Cardiac muscle cell (in vitro differentiated cells and primary cell): ENCODE measurements at places on chromosomes 3 and 15. TPM values are rescaled to one million over a fixed set of nuclear protein-coding genes. Genes with fewer than 3 reads are reported as not detected.
A peak's percentile ranks its signal among the peaks of the same experiment; 100 is the strongest.

DNA sequence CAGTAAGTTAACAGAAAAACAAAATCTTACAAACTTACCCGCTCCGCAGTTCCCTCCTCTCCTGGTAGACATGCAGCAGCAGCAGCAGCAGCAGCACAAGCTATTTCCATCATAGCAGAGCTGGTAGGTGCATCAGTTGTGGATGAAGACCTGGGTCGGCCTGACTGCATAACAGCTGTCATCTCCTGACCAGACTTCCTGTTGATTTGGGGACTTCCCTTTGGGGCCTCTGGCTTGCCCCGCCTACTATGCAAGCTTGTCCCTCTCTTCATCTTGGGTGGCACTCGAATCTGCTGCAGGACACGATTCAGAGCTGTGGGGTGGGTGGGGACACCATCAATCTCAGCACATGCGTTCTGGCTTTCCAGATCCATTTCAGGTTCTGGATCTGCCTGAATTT is 65.7 kb downstream of the TMCC1 start:
- H3K4me1 ChIP-seq: no peaks in the 10 kb centered on the region
- no peak overlapping the region for H3K27ac ChIP-seq
- peaks cover 3% of the 10 kb centered on the region for H3K36me3 ChIP-seq
- H3K4me3 ChIP-seq: no peak overlapping the region
- H3K27me3 ChIP-seq: no peaks in the 10 kb centered on the region
- no peak for DNase-seq

GRCh38 chr3:130516645-130517512 is at the start of gene COL6A6:
COL6A6 (plus strand) TSS chr3:130517177; CDS start chr3:130560365, 43,188 bp downstream.
- peaks cover 96% of the 10 kb centered on the region for H3K27me3 ChIP-seq
- H3K36me3 ChIP-seq: no peaks in the 10 kb centered on the region
- DNase-seq: peak; percentile 4
- H3K27ac ChIP-seq: no peak within 1 kb of the TSS
- H3K4me3 ChIP-seq: peak within 1 kb of the TSS; percentile 21

DNA sequence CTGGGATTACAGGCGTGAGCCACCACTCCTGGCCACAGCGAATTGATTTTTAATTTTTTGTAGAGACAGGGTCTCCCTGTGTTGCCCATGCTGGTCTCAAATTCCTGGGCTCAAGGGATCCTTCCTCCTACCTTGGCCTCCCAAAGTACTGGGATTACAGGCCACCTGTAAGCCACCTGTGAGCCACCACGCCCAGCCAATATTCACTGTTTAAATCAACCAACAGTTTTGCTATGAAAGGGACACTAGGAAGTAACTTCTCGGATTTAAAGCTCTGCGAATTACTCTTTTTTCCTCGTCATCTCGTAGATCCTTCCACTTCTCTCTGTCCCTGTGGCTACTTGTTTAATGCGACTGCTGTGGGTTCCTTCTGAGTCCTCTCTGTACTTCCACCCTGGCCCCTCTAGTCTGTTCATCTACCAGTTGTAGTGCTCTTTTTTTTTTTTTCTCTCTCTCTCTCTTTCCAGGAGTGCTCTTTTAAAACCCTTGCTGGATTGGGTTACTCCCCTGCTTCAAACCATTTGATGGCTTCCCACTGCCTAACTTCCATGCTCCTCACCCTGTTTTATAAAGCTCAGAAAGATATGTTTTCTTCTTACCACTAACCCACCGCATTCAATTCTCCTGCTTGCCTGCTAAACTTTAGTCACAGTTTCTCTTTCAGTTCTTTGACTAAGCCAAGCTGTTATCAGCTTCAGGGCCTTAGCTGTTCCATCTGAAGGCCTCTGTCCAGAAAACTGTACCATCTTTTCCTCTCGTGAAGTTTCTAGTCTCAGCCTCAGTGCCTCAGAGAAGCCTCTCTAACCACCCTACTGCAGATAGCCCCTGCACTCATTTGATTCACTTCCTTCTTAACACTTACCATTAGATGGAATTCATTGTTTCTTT is 12.4 kb downstream of the RTF1 start:
- no peaks in the 10 kb centered on the region for H3K36me3 ChIP-seq
- H3K27me3 ChIP-seq: no peaks in the 10 kb centered on the region
- H3K4me3 ChIP-seq: no peak overlapping the region
- H3K4me1 ChIP-seq: no peaks in the 10 kb centered on the region

The NR2C2 gene
- polyA plus RNA-seq: 16.2 and 29.6 TPM in 2 replicates

The CPEB1 gene
- polyA plus RNA-seq: 0.86 and 2.3 TPM in 2 replicates

DNA sequence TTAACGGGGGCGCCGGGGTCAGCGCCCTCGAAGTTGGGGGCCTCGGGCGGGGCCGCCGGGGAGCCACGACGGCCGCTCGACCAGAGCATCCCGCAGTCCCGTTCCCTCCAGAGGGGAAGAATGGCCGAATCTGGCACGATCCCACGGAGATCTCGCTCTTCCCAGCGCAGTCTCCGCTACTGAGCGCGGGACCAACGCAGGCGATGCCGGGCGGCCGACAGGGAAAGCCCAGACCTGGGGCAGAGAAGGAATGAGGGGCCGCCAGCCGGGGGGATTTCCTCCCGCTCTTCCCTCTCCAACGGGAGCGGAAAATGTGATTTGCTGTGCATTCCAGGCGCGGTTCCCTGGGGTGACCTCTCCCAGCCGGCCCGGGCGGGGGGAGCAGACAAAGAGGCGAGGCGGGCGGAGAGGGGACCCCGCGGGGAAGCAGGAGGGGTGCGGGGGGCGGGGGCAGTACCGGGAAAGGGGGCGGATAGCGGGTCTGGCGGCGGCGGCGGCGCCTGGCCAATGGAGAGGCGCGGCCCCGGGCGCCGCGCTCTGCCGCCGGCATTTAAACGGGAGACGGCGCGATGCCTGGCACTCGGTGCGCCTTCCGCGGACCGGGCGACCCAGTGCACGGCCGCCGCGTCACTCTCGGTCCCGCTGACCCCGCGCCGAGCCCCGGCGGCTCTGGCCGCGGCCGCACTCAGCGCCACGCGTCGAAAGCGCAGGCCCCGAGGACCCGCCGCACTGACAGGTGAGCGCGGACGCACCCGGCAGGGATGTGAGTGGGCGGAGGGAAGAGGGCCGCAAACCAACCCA is at the start of gene GREM1:
Gene GREM1 (plus strand): TSS at position 579 of the 801 bp plus-strand sequence. CDS start 12,687 bp downstream, outside the sequence.
- H3K27ac ChIP-seq: no peak within 1 kb of the TSS
- H3K4me3 ChIP-seq: peak within 1 kb of the TSS; percentile 21
- H3K4me1 ChIP-seq: peaks cover 7% of the 10 kb centered on the region
- peak; percentile 31 for DNase-seq
- H3K36me3 ChIP-seq: no peaks in the 10 kb centered on the region
- H3K27me3 ChIP-seq: peaks cover 96% of the 10 kb centered on the region

DNA sequence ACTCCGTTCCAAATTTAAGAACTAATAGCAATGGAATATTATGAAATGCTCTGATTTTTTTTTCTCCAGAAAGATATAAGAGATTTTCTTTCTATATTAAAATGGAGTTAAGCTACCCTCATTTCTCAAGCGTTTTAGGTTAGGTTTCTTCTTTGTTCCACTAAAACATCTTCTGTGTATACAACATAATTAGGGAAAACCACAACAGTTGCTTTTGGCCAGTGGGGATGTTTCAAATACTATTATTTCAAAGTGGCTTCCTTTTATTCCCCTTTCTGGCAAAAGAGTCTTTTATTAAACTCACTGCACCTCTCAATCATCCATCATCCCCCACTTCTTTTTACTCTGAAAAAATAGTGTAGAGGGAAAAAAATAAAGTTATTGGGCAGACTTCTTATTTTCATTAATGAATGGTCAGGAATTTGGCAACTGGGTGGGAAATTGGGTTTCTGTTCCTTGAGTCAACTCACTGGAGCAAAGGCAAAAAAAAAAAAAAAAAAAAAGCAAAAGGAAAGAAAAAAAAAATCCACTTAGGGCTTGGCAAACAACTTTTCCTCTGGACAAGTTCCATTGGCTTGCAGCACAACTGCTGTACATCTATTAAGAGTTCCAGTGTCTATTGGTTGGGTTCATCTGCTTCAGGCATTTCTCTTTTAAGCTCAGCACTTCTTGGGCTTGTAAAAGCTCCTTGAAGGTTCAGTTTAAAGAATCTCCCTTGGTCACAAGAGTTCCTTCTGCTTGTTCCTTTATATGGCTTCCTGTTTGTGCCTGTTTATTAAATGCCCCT is 963.4 kb downstream of the ROBO1 start:
- peak; percentile 92 for DNase-seq
- no peaks in the 10 kb centered on the region for H3K4me1 ChIP-seq
- H3K36me3 ChIP-seq: no peaks in the 10 kb centered on the region
- H3K27ac ChIP-seq: no peak overlapping the region
- H3K27me3 ChIP-seq: no peaks in the 10 kb centered on the region

The CHST2 gene
- 8.4 and 12.9 TPM in 2 replicates for polyA plus RNA-seq

GRCh38 chr3:182562274-182562673 is 231.0 kb upstream of the ATP11B start:
- no peaks in the 10 kb centered on the region for H3K4me1 ChIP-seq
- no peaks in the 10 kb centered on the region for H3K36me3 ChIP-seq

DNA sequence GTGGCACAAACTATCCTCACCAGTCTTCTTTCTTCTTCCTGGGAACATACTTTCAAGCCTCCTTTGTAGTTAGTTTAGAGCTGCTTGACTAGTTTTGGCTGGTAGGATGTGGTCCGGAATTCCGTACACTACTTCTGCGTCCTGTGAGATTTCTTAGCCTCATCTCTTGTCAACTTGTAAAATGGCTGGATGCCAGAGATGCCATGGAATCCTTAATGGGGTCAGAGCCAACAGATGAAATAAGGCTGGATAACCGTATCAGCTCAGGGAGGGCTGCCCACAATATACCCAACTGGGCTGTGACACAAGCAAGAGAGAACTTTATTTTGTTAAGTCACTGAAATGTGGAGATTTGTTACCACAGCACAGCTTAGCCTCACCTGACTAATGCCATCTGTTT is 466.9 kb upstream of the MDFIC2 start:
- H3K27ac ChIP-seq: no peak overlapping the region
- no peaks in the 10 kb centered on the region for H3K27me3 ChIP-seq
- no peaks in the 10 kb centered on the region for H3K4me1 ChIP-seq
- no peaks in the 10 kb centered on the region for H3K36me3 ChIP-seq
- DNase-seq: no peak
- no peak overlapping the region for H3K4me3 ChIP-seq

DNA sequence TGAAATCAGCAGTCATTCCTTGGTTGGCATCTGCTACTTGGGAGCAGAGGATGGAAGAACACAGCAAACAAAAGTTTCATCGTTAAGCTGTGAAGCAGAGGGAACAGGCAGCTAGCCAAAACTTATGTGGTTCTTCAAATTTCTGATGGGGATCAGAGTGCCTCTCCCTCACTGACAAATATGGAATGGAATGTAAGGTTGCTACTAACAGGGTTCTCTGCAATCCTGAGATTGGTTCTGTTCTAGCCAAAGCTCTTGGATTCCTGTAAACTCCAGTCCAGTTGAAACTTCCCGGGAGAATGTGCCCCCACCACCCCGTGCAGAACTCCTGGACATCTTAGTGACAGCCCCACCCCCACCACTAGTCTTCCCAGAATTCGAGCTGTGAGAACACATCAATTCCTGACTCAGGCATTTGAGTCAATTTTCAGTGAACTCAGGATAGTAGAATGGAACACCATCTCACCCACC is 55.9 kb upstream of the PHLDB2 start:
- H3K4me1 ChIP-seq: no peaks in the 10 kb centered on the region
- DNase-seq: peak; percentile 98
- no peak overlapping the region for H3K4me3 ChIP-seq
- H3K27me3 ChIP-seq: no peaks in the 10 kb centered on the region
